Activated T-cell treated with anti-CD3 and anti-CD28 coated beads for 1 hour (primary cell): ENCODE measurements at places on chromosomes 7 and 10.
A peak's percentile ranks its signal among the peaks of the same experiment; 100 is the strongest.

GRCh38 chr10:80582286-80582960 is 44.7 kb downstream of the SH2D4B start:
- DNase-seq = no peak

DNA sequence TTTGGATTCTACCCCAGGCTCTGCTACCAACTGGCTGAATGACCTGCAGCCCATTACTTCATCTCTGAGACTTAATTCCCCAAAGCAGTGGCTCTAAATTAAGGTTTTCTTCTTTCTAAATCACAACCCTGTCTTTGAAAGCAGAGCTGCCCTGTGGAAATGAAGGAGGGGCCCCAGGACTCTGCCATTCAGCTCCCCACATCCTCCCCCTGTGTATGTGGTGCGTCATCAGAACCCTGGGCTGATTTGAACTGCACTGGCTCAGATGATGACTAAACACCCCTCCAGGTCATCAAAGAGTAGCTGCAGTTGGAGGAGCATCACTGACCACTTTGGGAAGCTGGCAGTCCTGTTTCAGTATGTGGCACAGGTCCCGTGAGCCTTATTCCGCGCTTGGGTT is 46.6 kb downstream of the BPGM start:
- no peak for DNase-seq

DNA sequence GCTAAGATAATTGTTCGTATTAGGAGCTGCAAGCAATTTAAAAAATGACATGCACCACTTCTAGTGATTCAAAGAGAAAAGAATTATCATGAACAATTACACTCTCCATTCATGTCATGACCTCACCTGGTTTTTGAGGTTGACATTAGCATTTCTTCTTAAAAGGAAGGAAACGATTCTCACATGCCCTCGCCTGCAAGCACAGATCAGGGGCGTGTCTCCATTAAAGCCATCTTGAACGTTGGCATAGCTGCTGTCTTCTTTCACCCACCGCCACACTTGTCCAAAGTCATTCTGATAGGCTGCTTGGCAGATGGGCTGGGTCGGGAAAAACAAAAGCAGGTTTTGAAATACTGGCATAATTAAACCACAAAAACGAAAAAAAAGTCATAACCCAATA is 19.9 kb downstream of the ANKRD22 start:
- peak; percentile 17 for DNase-seq

GRCh38 chr7:158716802-158717201 is 12.2 kb upstream of the NCAPG2 start:
- no peak for DNase-seq

GRCh38 chr10:70843333-70843732 is 27.6 kb downstream of the SGPL1 start:
- no peak for DNase-seq

GRCh38 chr10:127313996-127314700 is 117.8 kb upstream of the INSYN2A start:
- no peak for DNase-seq

DNA sequence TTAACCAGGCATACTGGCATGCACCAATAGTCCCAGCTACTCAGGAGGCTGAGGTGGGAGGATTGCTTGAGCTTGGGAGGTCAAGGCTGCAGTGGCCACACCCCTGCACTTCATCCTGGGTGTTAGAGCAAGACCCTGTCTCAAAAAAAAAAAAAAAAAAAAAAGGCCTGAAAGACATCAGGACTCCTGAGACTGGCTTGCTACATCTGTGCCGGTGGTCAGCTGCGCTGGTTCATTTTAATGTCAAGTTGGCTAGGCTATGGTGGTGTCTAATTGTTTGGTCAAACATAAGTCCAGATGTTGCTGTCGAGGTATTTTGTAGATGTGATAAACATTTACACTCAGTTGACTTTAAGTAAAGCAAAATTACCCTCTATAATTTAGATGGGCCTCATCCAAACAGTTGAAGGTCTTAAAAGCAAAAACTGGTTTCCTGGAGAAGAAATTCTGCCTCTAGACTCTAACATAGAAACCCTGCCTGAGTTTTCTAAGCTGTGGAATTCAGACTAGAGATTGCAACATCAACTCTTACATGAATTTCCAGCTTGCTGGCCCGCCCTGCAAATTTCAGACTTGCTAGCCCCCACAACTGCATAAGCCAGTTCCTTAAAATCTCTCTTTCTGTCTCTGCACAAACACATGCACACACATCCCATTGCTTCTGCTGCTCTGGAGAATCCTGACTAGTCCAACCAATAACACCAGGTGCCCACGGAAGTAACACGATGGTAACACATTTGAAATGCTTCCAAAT is 18.2 kb downstream of the MYOF start:
- DNase-seq = no peak

- DNase-seq = no peak
Observed at GRCh38 chr10:113644185-113645120, 19.4 kb downstream of the NRAP start.

DNA sequence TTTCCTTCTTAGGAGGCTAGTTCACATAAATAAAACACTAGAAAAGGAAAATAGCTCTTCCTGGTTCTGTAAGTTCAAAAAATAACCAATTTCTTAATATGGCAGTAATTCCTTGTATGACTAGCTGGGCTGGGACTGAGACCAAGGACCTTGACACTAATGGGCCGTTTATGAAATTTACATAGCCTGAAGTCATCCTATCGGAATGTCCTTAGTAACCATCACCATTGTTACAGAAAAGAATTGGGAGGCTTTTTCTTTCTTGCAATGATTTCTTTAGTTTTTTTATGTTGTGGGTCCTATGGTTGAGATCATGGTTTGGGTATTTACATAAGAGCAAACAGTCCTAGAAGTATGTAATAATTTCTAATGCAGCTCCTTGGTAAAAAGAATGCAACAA is 87.1 kb upstream of the HDAC9 start:
- DNase-seq = no peak

DNA sequence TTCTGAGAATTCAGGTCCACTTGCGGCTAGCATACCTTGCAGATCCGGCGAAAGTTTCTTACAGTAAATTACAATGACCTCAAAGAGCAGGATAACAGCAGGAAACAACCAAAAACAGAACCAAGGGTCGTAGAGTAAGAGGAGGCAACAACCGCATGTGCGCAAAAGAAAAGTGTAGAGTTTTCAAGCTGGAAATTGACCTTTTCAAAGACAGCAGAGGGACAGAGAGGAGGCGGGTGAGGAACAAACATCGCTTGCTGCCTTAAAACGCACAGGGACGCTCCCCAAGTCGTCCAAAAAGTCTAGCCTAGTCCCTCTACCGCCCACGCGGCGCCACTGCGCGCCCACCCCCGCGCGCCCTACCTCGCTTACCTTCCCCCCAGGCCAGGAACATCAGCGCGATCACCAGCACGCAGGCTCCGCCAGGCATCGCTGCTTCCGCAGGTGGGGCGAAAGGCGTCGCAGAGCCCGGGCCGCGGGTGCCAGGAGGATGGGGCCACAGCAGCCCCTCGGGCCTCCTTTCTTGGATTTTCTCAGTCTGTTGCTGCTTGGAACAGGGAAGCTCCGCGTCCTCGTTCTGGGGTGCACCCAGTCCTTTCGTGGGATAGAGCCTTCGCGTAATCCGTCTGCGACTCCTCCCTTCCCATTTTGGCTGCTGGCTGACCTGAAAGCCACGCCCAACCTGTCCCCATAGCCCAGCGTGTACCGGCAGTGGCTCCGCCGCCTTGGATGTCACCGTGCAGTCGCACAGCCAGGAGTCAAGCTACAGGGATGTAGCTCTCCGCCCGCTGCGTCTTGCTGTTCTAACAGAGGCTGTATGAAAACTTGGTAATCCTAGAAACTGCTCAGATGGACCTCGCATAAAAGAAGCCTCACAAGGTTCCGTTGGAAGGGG is at the start of gene VWDE:
Gene VWDE (minus strand): TSS at position 579 of the 895 bp plus-strand sequence. CDS start 149 bp downstream, at position 430.
- peak; percentile 8 for DNase-seq

- no peak for DNase-seq
Observed at GRCh38 chr10:27833792-27834191, 88.2 kb upstream of the MKX start.

GRCh38 chr10:13087986-13088618 is 11.9 kb upstream of the OPTN start:
- DNase-seq = no peak

DNA sequence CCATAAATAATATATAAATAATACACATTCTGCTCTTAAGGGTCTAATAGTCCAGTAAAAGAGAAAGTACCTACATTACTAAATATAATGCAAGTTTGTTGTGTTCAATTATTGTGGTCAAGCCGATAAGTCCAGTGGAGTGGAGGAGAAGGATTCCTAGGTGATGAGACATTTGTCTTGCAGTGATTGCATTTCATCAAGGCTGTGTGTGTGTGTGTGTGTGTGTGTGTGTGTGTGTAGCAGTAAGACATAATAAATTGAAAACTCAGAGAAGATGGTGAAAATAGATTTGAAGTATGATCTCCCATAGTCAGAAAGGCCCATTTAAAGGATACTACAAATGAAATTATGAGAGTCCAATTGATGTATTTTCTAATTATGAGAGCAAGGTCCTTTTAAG is 192.5 kb upstream of the SEMA3C start:
- no peak for DNase-seq

DNA sequence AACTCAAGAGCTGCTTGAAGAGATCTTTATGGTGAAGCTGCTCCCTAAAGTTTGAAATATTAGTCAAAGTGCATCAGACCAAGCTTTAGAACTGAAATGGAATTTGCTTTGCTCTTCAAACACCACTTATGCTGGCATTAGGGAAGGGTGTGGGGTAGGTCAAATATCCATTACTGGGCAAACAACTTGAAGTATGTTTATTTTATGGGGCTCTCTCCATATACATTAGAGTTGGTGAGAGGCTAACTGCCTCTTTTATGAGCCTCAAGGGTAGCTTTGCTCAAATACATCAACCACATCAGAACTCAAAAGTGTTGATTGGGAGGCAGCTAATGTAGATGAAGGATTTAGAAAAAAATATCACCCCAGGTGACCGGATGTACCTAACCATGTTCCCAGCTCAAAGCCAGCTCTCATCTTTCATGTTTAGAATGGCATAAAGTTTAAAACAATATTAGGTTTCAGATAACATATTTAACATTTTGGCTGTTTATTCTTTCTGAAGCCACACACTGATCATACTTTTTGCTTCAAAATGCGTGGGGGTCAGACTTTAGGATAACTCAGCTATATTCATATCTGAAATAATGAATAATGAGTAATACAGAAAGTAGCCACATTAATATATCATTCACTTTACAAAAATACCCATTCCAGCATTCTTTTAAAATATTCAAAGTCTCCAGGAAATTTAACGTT is 318.6 kb downstream of the PTEN start:
- no peak for DNase-seq

DNA sequence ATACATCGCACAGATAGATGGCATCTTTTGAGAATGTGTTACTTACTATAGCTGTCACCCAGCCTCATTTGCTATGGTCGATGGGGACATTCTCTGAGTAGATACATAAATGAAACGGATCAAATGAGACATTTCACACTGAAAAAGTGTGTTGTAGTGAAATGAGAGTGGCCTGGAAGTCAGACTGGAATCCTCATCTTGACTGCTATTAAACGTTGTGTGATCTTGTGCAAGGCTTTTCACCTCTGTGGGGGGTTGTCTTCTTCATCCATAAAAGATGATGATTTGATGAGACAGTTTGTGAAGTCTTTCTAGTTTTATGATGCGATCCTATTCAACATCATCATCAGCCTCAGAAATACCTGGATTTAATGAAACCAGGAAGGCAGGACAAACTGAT is 155.4 kb upstream of the MYO3A start:
- no peak for DNase-seq

DNA sequence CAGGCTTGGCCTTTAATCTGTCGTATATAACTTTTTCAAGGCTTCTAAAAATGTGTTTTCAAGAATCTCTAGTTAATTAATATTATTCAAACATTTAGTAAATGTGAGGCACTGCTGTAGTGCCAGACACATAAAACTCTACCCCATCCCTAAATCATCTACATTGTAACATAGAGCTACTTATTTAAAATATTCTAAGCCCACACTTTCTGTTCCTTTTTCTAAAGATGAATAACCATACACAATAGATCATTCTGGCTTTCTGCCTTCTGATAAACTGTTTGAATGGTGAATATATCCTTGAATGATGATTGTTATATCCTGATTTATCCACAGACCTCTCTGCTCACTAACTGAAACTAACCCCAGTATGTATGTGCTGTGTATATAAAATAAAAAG is 41.4 kb downstream of the BRAF start:
- DNase-seq = no peak

DNA sequence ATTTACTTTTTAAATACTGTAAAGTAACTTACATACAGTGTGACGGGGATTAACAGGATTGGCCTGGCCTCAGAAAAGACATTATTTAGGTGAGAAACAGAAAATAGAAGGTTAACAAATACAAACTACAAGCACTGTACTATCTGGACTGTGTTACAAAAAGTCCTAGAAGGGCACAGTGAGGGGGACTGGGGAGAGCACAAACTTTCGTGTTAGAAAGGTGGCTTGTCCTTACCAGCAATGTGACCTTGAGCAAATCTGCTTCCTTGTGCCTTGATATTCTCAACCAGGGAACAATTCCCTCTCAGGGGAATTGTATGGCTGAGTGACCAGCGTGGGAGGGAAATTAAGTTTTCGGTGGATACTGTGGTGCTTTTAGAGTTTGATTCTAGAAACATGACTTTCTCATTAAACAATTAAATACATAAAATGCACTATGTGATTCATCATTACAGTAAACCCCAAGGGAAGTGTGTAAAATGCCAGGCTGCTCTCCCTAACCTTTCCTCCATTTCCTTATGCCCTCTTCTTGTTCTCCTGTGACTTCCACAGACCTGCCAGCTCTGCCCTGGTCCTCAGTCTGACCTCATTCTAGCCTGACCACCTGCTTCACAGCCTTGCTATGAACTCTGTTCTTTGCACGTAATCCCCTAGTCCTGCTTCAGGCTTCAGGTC is 57.7 kb downstream of the OSBPL3 start:
- DNase-seq = no peak

DNA sequence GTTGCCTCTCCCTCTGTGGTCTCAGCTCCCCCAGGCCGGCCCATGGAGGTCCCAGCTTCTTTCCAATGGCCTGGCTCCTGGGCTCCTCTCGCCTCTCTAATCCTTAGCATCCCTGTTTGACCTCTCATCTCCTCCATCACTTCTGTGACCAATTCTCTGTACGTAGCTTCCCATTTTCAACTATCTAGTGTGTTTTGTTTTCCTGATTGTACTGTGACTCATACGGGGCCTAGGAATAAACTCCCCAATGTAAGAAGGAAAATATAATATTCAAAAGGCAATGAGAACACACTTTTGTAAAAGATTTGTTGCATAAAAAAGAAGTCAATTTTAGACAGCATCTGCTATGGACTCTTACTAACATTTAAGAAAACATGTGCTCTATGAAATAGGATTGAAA is 90.3 kb downstream of the MKX start:
- no peak for DNase-seq

DNA sequence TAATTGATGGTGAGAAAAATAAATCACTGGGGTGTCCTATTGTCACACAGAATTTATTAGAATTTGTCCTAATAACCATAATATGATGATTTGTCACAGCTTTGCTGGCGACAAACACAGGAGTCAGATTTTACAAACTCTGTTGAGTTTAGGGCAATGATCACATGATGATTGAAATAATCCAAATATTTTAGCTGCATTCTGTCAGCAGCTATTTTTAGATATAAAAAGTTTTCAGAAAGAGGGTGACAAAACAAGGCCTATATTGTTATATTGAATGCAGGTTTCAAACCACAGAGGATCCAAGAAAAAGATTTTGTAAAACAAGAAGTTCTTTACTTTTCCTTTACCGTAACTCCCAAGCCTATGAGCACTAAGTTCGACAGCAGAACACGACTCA is 178.8 kb downstream of the ADAM12 start:
- DNase-seq = no peak

GRCh38 chr7:157855452-157856213 is 518.8 kb downstream of the DNAJB6 start:
- DNase-seq = no peak
